Left ventricle myocardium inferior (tissue), 1 donor: ENCODE measurements at places on chromosomes 12 and 14. TPM values are rescaled to one million over a fixed set of nuclear protein-coding genes. Genes with fewer than 3 reads are reported as not detected.

GPRC5D gene
- total RNA-seq = not detected

FAM90A1 gene
- 0.30 TPM for total RNA-seq

CLEC1B gene
- total RNA-seq = not detected

LRRIQ1 gene
- total RNA-seq = 0.22 TPM
